COR-L47 (cell line): ENCODE measurements at places on chromosomes 4 and X.

GRCh38 chr4:74446193-74446868, 1.4 kb downstream of the AREG start:
- no peak for DNase-seq

GRCh38 chr4:20698382-20698781, 1.9 kb upstream of the PACRGL start:
- no peak for DNase-seq

- DNase-seq: no peak
Measured at GRCh38 chr4:15459706-15460105, 10.0 kb upstream of the CC2D2A start.

DNA sequence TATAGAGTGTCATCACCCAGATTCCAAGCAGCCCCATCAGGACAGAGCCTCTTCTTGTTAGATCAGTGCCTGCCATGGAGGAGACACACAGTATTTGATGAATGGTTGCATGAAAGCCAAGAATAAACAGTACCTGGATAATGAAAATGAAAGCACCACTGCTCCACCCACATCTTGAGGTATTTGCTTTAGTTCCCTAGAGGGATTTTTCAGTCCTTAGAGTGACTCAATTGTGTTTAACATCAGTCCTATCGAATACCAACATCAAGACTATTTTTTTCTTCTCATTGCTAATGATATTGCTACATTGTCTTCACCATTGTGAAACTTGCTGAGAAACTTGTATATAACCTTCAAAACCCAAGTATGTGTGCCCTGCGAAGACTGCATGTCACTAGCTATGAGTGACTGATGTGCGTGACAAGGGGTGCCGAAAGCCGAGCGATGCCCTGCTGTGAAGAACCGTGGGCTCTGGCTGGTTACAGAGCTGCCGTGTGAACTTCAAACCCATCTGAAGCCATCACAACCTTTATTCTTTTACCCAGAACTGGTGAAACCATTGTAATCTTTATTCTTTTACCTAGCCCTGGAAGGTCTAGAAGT, 211.3 kb upstream of the FAT1 start:
- DNase-seq: no peak

- no peak for DNase-seq
Measured at GRCh38 chr4:52680381-52680780, 21.3 kb upstream of the USP46 start.
